Suprapubic skin (tissue), 4 donors: ENCODE measurements at places on chromosomes 3 and 15. TPM values are rescaled to one million over a fixed set of nuclear protein-coding genes. Genes with fewer than 3 reads are reported as not detected.

The LMCD1 gene
- total RNA-seq: 33.4 TPM

DNA sequence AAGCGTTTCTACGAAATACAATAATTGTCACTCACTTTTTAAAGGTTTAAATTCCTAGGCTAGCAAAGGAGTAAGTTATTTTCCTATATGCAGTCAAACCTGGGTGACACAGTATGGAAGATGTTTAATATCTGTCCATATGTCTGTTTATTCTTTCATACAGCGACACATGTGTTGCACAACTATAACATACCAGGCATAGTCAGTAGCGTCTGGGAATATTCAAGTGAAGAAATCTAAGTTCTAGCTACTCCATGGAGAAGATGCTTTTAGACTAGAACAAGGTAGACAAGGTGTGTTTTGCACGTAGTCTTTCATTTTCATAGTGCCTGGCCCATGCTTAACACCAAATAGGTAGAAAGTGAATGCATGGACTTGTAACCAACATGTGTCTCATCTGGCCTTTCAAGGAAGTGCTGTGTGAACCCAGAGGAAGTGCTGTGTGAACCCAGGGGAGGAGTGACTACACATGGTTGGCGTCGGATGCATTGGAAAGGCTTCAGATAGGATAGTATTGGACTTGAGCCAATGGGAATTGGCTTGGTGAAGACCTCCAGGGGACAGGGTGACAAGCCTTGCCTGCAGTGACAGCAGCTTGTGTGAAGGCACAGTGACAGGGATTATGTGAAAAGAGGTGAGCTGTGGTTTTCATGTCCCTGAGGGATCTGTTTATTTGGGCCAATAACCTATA is 267.0 kb downstream of the PTPRG start:
- no peak for DNase-seq

GRCh38 chr3:112610121-112610520 is 30.8 kb downstream of the CCDC80 start:
- no peak for DNase-seq

The DNAJC19 gene
- total RNA-seq: 23.8 TPM

The MINAR1 gene
- 1.1 TPM for total RNA-seq

The GABRG3 gene
- total RNA-seq: 3.6 TPM
